ENCODE measurements at places on chromosomes 5 and 9.

DNA sequence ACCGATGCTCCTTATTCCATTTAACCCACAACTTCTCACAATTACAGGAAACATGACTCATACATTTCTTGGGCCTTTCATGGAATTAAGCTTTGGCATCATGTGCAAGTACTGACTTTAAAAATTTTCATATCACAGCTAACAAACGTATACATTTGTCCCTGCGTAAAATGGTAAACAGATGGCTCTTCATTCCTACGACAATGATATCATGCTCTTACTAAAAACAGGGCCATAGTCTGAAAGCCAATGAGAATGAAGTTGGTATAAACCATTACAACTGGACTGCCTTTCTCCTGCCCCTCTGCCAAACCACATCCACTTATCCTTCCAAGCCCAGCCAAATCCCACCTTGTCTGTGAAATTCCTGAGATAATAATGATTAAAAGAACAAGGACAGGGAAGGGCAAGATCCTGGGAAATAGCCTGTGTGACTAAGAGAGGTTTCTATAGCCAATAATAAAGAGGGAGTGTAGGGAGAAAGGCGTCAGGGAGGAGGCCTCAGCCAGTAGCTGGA lies 44.9 kb upstream of the ZNF366 start:
- DNase-seq, result no peak

DNA sequence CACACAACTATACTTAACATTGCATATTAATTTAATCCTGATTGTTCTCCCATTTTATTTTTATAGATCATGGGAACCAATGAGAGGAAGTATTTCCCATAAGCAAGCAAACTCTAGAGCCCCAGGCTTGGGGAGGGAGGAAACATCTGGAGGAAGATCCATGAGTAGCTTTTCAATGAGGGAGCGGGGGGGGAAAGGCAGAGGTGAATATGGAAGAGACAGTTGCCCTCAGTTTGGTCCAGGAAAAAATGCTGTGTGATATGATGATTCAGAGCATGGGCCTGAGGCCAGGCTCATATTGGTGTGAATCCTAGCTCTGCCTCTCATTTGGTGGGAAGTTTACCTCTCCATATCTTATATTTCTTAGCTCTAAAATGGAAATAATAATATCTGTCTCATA lies 42.2 kb upstream of the ALDOB start:
- no peak for DNase-seq

GRCh38 chr9:97398999-97399758 lies 12.7 kb upstream of the TDRD7 start:
- DNase-seq, result no peak

GRCh38 chr5:133423011-133423617 lies 189.2 kb downstream of the FSTL4 start:
- no peak for DNase-seq

GRCh38 chr5:39194466-39195136 lies 24.8 kb downstream of the FYB1 start:
- DNase-seq, result no peak
